Muscle of back (tissue), 13 donors: ENCODE measurements at places on chromosomes 5 and 9. TPM values are rescaled to one million over a fixed set of nuclear protein-coding genes. Genes with fewer than 3 reads are reported as not detected.
A peak's percentile ranks its signal among the peaks of the same experiment; 100 is the strongest.

GRCh38 chr5:68169903-68170302 is 45.7 kb upstream of the PIK3R1 start:
- peak; percentile 51 for DNase-seq

- DNase-seq, result no peak
Observed at GRCh38 chr5:27087747-27088146, 49.4 kb upstream of the CDH9 start.

GRCh38 chr9:20300430-20301115 is 321.7 kb downstream of the MLLT3 start:
- no peak for DNase-seq

DNA sequence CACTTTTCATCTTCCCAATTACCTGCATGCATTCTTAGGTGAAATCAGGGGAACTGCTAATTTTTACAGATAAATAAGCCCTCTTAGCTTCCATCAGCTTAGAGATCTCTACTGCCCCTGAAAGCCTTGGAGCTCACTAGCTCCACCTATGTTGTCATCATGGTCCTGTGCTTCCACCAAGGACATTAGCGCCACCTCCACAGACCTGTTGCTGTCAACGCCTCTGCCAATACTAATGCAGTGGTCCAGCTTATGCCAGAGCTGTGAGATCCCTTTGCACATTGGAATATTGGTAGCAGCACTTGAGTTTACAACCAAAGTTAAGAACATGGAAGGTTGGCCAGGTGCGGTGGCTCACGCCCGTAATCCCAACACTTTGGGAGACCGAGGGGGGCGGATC is 7.7 kb upstream of the SHISAL2B start:
- DNase-seq, result no peak

GRCh38 chr5:145689235-145689634 is 145.9 kb downstream of the PRELID2 start:
- DNase-seq, result no peak

DNA sequence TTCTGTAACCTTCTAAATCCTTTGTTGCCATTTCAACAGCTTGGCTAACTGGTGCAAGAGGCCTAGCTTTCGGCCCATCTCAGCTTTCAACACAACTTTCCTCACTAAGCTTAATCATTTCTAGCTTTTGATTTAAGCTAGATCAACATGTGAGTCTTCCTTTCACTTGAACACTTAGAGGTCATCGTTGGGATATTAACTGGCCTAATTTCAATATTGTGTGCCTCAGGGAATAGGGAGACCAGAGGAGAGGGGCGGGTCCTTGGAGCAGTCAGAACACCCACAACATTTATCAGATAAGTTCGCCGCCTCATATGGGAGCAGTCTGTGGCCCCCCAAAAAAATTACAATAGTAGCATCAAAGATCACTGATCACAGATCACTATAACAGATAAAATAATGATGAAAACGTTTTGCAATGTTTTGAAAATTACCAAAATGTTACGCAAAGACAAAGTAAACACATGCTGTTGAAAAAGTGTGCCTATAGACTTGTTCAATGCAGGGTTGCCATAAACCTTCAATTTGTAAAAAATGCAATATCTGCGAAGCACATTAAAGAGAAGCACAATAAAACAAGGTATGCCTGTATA is 66.8 kb upstream of the PCSK1 start:
- no peak for DNase-seq

DNA sequence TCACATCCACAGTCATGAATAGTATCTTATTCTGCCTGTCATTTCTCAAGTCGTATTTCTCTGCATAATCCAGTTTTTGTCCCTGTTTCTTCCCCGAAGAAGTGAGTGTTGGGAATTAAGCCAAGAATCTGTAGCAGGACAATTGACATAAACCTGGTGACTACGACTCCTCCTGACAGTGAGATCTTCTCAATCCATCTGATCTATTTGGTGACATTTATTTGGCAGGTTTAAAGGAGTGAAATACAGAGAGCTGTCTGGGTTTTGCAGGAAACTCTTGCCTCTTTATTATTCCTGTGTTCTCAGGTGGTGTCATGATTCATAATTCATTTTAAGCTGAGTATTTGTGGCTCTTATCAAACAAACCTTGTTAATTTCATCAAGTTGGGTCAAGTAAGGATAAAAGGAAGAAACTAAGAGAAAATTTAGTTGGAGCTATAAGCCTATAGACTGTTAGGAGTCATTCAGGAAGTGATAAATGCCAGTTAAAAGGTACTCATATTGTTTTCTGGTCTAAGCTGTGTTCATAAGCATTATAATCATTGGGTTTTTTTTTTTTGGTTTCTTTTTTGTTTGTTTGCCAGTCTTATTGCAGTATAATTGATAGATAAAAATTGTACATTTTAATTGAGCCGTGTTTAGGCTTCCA is 95.9 kb upstream of the PCSK1 start:
- DNase-seq, result no peak

CDO1 gene
- polyA plus RNA-seq, result 32.2 TPM

OR1J2 gene
- not detected for polyA plus RNA-seq
